ENCODE measurements at places on chromosomes 1 and 21.
A peak's percentile ranks its signal among the peaks of the same experiment; 100 is the strongest.

- no peak for DNase-seq
These were observed 3.4 kb upstream of the LEFTY2 start for GRCh38 chr1:225944387-225944786.

GRCh38 chr1:153386500-153386901, 4.4 kb downstream of the S100A8 start:
- DNase-seq: no peak

DNA sequence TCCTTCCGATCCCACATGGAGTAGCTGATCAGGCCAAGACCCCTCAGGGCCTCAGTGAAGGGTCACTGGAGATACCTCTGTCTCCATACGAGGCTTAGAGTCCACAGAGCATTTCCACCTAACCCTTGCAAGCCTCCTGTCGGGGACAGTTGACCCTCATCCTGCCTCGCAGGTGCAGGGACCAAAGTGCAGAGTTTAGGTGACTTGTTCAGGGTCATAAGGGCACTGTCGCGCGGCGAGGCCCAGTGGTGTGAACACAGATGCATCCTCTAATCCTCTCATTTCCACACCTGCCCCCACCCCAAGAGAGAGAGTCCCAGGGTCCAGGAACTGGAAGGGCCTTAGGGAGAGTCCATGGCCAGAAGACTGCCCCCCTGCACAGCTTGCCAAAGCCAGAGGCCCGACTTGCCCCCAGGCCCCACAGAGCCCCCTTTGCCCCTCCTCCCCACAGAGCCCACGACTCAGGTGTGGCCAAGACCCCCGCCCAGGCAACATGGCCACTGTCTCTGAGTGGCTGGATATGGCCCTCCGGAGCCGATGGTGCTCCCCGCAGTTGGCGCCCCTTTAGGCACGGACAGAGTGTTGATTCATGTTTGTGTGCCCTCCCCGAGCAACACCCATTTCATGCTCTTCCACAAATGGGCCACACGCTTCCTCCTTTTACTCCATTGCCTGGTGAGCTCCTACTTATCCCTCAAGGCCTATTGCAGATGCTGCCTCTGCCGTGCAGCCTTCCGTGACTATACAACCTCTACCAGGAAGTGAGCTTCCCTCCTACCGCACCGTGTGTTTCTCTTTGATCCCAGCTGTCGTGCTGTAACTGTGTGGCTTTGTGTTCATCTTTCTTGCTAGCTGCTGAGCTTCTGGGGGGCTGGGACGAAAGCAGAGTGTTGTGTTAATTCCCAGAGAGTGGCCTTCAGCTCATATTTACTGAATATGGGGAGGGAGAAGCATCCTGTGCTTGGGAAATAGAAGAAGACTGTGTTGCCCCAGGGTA, 1.7 kb downstream of the TRPM2 start:
- peak; percentile 81 for DNase-seq

DNA sequence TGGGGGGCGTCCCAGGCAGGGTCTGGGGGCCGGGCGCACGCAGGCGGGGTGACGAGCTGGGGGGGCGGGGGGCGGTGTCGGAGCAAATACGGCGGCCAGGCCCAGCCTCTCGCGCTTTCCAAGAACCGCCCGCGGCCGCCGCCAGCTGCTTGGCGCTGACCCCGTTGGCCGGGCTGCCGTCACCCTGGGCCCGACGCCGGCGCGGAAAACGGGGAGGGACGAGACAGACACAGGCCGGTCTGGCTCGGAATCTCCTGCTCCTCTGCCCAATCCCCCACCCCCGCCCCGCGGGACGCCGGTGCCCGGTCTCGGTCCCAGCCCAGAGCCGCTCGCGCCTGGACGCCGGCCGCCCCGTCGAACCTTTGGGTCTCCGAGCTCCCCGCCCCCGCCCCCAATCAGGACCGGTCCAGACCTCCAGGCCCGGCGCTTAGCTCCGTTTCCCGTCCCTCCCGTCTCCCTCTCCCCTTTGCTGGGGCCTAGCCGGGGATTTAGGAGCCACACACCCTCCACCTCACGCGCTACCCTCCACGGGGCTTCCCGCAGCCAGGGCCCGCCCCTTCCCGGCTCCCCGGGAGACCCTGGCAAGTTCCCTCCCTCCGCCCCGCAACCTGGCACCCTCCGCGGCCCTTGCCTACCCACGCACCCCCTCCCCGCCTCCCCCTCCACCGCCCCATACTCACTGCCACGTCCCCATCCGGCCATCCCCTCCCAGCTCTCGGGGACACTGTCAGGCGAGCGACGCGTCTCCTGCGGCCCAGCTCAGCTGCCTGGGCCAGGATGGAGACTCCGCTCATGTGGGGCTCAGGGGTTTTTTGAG, 800 bp upstream of the MMP23B start:
- peak; percentile 98 for DNase-seq

DNA sequence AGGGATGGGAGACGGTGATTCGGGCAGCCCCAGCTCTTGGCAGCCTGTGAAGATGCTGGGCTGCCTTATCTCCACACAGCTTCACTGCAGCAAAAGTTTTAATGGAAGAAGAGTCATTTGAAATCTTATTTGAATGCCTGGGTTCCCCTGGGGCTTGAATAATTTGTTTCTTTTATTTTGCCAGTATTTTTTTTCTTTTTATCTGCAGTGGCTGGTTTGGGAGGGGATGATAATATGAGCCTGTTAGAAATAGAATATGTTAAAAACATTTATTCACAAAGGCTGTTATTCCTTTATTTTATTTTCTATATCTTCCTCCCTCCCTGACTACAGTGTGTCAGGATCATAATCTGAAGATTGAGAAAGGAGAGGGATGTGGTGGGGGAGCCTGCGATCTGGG, 103.4 kb downstream of the ARHGEF10L start:
- no peak for DNase-seq

DNA sequence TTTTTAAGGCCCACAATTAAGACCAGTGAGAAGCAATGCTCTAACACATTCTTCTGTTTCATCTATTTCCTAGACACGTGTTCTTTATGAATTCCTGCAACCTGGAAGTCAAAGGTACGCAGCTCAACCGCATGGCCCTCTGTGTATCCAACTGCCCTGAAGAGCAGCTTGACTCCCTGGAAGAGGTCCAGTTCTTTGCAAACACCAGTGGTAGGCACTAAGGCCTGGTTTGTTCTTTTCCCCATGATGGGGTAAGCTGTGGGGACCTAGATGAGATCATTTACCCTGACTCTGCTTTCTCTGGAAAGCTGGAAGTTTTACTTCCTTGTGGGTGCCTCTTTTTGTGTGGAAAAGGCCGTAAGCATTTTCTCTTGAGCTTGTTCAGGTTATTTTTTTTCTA, 7.3 kb downstream of the SLC44A3 start:
- DNase-seq: no peak

- DNase-seq: no peak
These were observed 429.0 kb downstream of the NEGR1 start for GRCh38 chr1:71853360-71853759.

- DNase-seq: peak; percentile 23
These were observed 35.8 kb downstream of the PAX7 start for GRCh38 chr1:18666317-18666920.

- peak; percentile 85 for DNase-seq
These were observed 1.9 kb downstream of the TTF2 start for GRCh38 chr1:117061986-117062415.

- peak; percentile 35 for DNase-seq
These were observed 41.7 kb downstream of the OLFML2B start for GRCh38 chr1:161981735-161982506.

- no peak for DNase-seq
These were observed 355.1 kb downstream of the NPHP4 start for GRCh38 chr1:5637171-5637570.

- DNase-seq: peak; percentile 84
These were observed 1.4 kb downstream of the ARF1 start for GRCh38 chr1:228083871-228084278.

DNA sequence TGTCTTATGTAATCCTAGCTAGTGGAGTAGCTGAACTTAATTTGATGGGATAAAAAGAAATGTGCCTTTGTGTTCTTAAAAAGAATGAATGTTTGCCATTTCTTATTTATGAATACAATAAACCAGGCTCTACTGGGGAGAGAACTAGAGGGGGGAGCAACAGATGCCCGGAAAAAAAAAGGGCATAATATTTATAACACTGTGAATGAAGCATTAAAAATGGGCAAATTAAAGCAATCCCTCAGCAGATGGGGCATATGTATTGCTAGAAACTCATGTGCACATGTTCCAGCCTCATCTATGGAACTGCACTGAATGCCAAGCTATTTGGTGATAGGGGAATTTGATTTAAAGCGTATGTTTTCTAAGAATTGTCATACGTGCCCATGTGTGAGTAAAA, 42.3 kb upstream of the KCNJ6 start:
- DNase-seq: no peak

DNA sequence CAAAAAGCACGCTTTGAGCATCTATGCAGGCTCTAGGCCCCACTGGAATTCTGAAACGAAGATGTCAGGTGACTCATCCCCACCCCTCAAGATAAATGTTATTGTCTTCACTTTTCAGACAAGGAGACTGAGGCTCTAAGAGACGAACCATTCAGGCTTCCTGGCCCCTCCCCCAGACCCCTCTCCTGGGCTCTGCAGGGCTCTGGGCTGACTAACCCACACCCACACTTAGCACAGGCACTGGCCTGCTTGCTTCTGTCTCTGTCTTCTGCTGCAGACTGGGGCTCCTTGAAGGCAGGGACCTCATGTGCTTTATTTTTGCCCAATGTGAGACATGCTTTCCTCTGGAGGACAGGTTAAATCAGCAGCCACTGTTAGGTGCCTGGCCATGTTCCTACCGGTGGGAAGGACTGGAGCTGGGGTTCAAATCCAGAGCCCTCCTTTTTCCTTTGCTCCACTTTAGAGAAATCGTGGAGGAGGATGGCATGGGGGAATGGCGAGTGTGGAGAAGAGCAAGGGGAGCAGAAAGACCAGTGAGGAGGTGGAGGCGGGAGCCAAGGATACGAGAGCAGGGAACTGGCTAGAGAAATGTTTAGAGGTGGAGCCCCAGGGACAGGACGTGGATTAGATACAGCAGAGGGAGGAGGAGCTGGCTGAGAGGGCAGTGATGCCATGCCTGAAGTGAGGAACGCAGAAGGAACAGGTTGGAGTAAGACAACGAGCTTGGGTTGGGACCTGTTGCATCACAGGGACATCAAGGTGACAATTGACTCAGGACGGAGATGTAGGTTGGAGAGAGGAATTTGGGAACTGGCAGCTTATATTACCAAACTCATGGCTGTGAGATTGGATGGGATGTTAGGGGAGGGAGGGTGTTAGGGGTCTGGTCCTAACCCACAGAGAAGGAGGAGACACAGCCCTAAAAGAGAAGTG, 1.7 kb downstream of the TMEM125 start:
- no peak for DNase-seq

GRCh38 chr1:229059671-229060539, 211.0 kb upstream of the RAB4A start:
- peak; percentile 36 for DNase-seq

DNA sequence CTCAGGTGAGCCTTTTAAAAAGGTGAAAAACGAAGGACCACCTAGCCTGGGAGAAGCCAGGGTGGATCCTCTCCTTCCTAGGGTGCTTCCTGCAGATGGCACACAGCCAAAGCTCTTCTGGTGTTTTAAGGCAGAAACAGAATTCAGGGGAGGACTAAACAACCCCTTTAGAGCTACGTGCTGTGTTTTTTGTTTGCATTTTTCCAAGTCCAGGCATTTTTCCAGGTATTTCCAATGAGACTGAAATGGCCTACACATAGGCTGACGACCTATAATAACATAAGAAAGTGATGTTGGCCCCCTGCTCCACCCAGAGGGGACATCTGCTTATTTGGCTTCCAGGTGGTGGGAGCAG, 83.8 kb downstream of the CAPZB start:
- no peak for DNase-seq

- no peak for DNase-seq
These were observed 20.6 kb downstream of the ABCD3 start for GRCh38 chr1:94438692-94439276.

- peak; percentile 82 for DNase-seq
These were observed 48.2 kb downstream of the SLC9A1 start for GRCh38 chr1:27106561-27107323.

DNA sequence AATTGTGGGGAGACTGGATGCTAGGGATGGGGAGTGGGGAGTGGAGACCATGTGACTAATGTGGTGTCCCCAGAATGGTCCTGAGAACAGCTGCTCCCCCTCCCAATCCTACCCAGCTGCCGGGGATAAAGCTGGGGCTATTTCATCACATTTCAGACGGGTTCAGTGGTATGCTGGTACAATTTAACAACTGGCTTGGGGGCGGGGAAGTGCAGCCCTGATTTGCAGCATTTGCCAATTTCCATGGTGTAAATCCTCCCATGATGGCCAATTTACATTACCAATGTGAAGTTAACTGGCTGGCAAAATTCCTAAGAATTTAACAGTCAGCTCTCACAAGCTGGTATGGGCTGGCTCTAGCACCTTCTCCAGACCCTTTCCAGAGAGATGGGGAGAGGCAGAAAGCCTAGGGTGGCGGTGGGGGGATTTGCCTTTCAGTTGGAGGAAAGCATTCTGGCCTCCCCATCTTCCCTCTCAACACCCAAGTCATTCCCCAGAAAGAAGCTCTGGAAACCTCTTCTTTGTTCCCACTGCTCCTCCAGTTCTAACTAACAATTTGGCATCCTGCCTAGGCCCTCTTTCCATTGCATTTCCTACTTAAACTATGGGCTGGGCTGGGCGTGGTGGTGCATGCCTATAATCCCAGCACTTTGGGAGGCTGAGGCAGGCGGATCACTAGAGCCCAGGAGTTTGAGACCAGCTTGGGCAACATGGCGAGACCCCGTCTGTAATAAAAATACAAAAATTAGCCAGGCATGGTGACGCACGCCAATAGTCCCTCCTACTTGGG, 11.3 kb upstream of the ADGRB2 start:
- no peak for DNase-seq

- no peak for DNase-seq
These were observed 60.1 kb downstream of the DNAH14 start for GRCh38 chr1:224989615-224990014.

GRCh38 chr1:168271636-168272035, 9.0 kb upstream of the TBX19 start:
- no peak for DNase-seq

DNA sequence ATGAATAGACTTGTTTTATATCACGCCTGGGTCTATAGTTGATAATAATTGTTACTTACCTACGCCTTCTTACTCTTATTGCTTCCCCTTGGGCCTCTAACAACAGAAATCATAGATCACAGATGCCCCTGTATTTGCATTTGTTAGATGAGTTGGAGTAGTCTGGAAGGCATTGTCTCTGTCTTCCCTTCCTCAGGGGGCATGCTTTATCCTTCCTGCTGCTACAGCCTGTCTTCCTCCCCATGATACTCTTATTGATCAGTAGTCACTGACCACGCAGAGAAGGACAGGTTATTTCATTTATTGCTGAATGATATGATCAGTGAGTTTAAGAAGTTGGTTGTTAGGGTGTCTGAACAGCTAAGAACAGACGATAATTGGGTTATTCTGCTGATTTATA, 98.4 kb downstream of the DNM3 start:
- no peak for DNase-seq

GRCh38 chr21:37603129-37603528, 236.6 kb downstream of the DYRK1A start:
- DNase-seq: no peak

DNA sequence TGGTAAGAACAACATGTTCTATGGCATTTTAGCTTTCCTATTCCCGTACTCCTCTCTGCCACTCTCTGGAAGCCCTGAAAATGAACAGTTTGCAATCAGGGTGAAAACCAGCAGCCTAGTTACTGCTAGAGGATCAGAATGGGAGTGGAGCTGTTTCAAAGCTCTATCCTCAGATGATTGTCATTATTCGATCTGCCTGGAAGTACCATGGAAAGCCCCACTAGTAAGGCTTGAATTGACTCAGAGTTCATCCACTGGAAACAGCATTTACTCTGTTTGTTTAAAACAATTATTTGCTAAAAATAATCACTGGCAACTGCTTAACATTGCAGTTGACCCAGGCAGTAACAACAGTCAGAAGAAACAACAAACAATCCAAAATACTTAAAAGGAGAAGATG, 91.2 kb downstream of the USH2A start:
- DNase-seq: no peak

- peak; percentile 77 for DNase-seq
These were observed 51.5 kb upstream of the LRIF1 start for GRCh38 chr1:111015222-111015621.

Measured in osteoblast (primary cell).